GM23338 (cell line): ENCODE measurements at places on chromosomes 2 and 18. TPM values are rescaled to one million over a fixed set of nuclear protein-coding genes. Genes with fewer than 3 reads are reported as not detected.

The ACTG2 gene
- 6.3 and 8.0 TPM in 2 replicates for polyA plus RNA-seq

The DYNAP gene
- polyA plus RNA-seq: 0.13 TPM in 1 of 2 replicates, not detected in the other

The FOXD4L1 gene
- polyA plus RNA-seq: not detected in 2 replicates

The TUBA4B gene
- 0.17 TPM in 1 of 2 replicates, not detected in the other for polyA plus RNA-seq

The RAPGEF4 gene
- 0.80 and 1.7 TPM in 2 replicates for polyA plus RNA-seq

The RAMP1 gene
- polyA plus RNA-seq: 1.7 and 1.8 TPM in 2 replicates

The ASB1 gene
- 21.5 and 23.8 TPM in 2 replicates for polyA plus RNA-seq

The TRIM43 gene
- polyA plus RNA-seq: 0.40 TPM in 1 of 2 replicates, not detected in the other
